Activated CD8-positive, alpha-beta memory T cell treated with anti-CD3 and anti-CD28 coated beads for 24 hours (primary cell): ENCODE measurements at places on chromosomes 5 and 9.
A peak's percentile ranks its signal among the peaks of the same experiment; 100 is the strongest.

GRCh38 chr5:77513321-77513720 lies 21.2 kb upstream of the WDR41 start:
- no peak for DNase-seq

- peak; percentile 86 for DNase-seq
These were observed 992 bp upstream of the RPP25L start for GRCh38 chr9:34612788-34613390.

GRCh38 chr9:15262581-15262980 lies 44.4 kb downstream of the TTC39B start:
- DNase-seq, result no peak

- no peak for DNase-seq
These were observed 31.5 kb upstream of the SGCD start for GRCh38 chr5:156295431-156295830.

DNA sequence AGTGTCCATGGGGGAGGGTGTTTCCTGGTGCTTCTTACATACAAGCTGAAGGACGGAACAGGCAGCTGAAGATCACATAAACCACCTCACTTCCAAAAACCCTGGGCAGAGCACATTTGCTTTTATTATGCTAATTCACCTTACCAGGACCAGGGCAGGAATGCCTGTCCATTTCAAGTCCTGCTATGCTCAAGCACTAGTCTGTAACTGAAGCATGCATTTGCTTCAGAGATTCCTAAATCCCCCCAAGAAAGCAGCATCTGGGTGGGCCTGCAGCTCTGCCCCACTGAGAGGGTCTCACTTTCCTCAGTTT lies 9.4 kb upstream of the NACC2 start:
- DNase-seq, result no peak

- no peak for DNase-seq
These were observed 345.3 kb downstream of the NR2F1-AS1 start for GRCh38 chr5:93235761-93236160.
